Activated T-cell treated with anti-CD3 and anti-CD28 coated beads, Interleukin-2, amount 50 U/mL, for 72 hours (primary cell): ENCODE measurements at places on chromosomes 5 and 9.
A peak's percentile ranks its signal among the peaks of the same experiment; 100 is the strongest.

GRCh38 chr5:170357955-170358444, 31.2 kb downstream of the KCNMB1 start:
- DNase-seq: no peak

- DNase-seq: peak; percentile 79
These were observed 6.1 kb upstream of the CRB2 start for GRCh38 chr9:123349691-123350480.

- no peak for DNase-seq
These were observed 17.0 kb upstream of the CEP78 start for GRCh38 chr9:78218890-78219289.

DNA sequence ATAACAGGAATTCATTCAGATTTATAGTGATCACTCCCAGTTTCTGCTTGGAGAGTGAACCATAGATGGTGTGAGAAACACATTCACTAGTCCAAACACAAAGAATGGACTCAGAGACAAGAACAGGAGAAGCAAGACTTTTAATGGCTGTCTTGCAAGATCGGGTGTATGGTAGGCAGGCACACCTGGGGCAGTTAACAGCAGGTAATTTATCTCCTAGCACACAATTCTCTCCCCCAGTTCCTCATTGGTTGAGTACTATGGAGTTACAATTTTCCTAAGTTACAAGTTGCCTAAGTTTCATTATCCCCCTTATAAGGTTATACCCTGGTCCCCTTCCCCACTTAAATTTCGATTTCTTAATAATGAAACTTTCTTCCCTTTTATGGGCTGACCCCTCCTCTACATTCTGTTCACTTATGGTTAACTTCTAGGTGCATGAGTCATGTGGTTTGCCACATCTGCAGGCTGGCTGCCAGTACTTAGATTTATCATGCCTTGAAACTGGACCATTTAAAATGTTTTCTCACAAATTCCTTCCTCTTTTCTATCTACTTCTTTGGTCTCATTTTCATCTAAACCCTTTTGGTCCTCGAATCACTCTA, 623.3 kb downstream of the HINT1 start:
- no peak for DNase-seq

DNA sequence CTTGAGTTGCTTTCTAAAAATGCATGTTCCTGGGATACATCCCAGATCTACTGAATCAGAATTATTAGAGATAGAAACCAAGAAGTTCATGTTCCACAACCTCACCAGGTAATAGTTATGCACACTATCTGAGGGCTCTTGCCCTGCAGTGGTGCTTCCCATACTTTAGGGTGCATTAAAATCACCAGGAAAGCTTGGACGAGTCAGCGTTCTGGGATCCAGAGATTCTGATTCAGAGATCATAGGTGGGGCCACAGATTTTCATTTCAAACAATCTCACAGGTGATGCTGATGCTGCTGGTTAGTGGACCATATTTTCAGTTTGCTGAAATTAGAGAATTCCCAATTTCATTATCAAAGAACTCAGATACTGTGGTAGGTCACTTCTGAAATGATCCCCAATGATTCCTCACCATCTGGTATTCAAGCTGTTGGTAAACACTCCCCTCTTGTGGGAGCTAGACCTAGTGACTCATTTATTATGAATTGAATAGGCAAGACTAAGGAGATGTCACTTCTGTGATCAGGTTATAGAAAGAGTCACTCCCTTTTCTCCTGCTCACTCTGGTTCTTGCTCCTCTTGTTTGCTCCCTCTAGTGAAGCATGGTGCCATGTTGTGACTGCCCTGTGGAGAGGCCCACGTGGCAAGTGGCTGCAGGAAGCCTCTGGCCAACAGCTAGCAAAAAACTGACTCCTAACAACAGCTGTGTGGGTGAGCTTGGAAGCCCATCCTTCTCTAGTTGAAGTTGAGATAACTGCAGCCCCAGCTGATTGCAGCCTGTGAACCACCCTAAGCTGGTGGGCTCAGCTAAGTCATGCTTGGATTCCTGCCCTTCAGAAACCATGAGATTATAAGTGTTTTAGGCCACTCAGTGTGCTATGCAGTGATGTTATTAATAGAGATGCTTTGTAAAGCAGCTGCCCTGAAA, 59.8 kb downstream of the SH3TC2 start:
- DNase-seq: no peak

GRCh38 chr5:41869151-41869723, 988 bp downstream of the OXCT1 start:
- peak; percentile 29 for DNase-seq

DNA sequence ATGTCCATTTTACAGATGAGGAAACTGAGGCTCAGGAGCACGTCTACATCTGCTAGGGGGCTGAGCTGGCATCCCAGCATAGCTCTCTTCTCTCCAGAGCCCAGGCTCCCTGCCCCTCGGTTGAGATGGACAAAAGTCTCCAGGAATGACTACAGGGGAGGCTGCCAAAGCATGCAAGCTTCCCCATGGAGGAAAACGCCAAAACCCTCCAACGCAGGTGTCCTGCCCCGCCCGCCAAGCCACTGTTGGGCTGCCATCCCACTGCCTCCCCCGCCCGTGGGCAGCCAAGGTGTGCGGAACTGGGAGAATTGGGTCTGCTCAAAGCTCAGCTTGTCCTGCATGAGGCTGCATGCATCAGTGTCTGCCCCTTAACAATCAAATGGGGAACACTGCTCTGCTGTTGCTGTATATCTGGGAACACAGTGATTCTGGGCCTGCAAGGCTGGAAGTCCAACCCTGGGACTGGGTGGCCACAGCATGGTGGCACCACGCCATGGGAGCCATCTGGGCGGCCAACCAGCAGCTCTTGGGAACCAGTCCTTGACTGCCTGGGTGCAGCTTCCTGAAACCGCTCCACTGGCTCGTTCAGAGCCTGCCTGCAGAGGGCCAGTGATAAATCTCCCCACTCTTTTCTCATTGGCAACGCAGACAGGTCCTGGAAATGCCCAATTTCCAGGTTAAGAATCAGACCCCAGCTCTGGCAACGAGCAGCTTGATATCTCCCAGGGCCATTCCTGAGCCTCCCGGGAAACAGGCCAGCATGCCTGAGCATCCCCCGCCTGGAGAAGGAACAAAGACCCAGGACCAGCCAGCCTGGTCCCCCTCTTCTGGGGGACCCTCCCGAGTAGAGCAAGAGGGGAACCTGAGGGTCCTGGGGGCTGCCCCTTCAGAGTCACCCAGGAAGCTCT, 3.5 kb downstream of the RALGDS start:
- DNase-seq: no peak

DNA sequence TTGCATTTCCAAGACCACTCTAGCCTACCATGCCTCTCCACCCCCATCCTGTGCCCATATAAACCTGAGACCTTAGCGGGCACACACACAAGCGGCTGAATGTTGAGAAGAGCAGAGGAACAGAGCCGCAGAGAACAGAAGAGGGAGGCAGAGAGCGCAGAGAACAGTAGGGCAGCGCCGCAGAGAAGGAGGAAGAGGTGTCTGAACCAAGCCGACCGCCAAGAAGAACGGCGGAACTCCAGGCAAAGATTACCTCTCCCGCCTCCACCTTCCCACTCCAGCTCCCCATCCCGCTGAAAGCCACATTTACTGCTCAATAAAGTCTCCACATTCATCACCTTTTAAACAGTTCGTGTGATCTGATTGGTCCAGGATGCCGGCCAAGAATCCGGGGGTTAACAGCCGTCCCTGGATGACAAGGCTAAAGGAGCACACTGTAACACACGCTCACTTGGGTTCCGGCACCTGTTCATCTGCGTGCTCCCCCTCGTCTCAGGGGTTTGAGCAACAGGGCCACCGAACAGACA, 33.2 kb downstream of the GRIN3A start:
- peak; percentile 35 for DNase-seq

- peak; percentile 1 for DNase-seq
These were observed 98.4 kb downstream of the FBXL7 start for GRCh38 chr5:15598294-15598902.

GRCh38 chr5:124512236-124512635, 234.2 kb downstream of the ZNF608 start:
- no peak for DNase-seq

GRCh38 chr9:115088860-115089259, 29.1 kb downstream of the TNC start:
- no peak for DNase-seq

- DNase-seq: no peak
These were observed 63.4 kb downstream of the MVB12B start for GRCh38 chr9:126389992-126390391.

- DNase-seq: no peak
These were observed 118.7 kb upstream of the ATP10B start for GRCh38 chr5:160970605-160971191.

- no peak for DNase-seq
These were observed 3.4 kb upstream of the CAMSAP1 start for GRCh38 chr9:135910757-135911156.

- no peak for DNase-seq
These were observed 92.3 kb downstream of the GAS1 start for GRCh38 chr9:86854898-86855523.

DNA sequence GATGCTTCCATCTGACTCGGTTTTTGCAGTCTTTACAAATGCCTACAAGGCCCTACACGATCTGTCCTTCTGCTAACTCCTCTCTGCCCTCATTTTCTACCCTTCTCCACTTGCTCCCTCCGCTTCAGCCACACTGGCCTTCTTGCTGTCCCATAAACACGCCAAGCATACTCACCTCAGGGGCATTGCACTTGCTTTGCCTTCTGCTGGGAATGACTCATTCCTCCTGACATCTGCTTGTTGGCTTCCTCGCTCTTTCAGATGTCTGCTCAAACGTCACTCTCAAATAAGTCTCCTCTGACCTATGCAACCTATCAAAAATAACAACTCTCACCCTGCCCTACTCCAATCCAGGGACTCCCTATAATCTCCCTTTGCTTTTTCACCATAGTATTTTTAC, 28.2 kb downstream of the CDC25C start:
- DNase-seq: no peak

DNA sequence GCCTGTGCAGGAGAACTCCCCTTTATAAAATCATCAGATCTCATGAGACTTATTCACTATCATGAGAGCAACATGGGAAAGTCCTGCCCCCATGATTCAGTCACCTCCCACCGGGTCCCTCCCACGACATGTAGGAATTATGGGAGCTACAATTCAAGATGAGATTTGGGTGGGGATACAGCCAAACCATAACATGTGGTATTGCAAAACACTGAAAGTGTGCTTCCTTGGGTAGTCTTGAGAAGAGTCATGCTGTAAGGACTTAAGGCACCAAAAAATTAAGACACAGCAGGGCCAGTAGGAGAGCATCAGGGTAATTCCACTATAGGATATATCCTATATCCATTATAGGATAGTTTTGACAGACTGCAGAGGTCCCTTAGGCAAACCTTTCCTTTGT, 29.4 kb upstream of the GDNF start:
- DNase-seq: no peak

DNA sequence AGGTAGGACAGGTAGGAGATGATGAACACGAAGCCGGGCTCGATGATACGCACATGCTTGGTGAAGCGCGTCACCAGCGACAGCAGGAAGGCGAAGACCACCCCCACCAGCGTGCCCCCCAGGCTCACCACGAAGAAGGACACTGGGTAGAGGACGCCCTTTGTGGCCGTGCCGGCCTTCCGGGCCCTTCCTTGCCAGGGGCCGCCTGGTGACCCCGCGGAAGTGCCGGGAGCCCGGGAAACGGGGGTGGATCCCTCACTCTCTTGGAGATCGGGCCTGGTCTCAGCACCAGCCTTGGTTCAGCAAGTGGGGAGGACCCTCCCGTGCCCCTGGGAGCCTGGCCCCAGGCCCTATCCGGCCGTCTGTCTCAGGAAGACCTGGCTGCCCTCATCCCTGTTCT, 39.7 kb downstream of the SLC9A3 start:
- no peak for DNase-seq

GRCh38 chr5:168451565-168451964, 34.7 kb upstream of the RARS1 start:
- DNase-seq: no peak

DNA sequence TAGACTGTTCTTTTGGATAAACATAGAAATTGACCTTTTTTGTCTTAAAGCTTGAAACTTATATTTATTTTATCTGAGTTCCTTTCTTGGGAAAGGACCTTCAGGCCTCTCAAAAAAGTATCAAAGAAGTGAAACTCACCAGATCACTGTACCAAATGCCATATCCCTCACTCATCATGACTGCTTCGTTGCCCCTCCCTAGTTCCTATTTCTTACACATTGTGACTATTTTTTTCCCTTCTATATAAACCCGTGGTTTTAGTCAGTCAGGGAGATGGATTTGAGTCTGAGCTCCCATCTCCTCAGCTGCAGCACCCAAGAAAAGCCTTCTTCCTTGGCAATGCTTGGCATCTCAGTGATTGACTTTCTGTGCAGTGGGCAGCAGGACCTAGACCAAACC, 129.4 kb downstream of the LPAR1 start:
- no peak for DNase-seq

- no peak for DNase-seq
These were observed 15.3 kb downstream of the ALDH1A1 start for GRCh38 chr9:72937545-72937944.

GRCh38 chr9:124222918-124223720, 34.6 kb upstream of the NEK6 start:
- DNase-seq: no peak

DNA sequence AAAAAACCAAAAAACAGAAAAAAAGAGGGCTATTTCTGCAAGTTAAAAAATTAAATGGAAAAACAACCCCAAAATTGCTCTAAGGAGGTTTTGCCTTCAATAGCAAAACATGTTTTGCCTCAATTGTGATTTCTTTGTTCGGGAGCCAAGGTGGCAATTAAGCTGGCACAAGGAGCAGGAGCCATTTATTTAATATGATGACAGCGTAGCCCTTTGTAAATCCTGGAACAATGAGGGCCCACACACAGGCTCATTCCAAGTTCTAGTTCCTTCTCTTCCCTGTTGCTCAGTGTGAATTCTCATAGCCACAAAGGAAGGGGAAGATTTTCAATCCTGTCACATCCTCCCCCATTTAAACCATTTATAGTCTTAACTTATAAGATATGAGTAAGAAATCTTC, 353.2 kb downstream of the PDE4D start:
- DNase-seq: no peak

- no peak for DNase-seq
These were observed 26.2 kb upstream of the TDRD7 start for GRCh38 chr9:97385626-97386264.

DNA sequence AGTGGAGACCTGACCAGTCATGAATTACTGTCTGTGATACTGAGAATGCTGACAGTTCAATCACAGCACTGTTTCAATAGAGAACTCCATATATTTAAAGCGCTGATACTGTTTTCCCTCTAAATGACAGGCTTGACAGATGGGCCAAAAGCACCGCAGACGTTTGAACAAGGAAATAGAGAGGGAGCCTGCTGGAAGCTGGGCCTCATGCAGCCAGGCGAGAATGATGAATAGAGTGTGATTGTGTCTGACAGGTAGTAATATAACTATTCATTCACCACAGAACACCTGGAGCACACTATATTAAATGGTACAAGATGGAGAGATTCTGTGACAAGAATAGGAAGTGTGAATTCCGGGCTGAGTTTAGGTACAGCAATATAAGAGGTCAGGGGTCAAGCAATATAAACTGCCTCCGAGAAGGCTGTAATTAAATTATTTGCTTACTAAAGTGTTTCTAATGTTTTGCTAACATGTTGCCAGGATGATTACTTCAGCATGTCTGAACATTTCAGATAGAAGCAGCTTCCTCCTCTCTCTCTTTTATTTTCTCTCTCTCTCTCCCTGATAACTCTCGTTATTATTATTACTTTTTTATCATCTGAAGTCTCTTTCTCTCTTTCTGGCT, 297.7 kb downstream of the CSNK1G3 start:
- DNase-seq: no peak

- DNase-seq: no peak
These were observed 816.6 kb upstream of the CDH6 start for GRCh38 chr5:30376848-30377247.
